ENCODE measurements at places on chromosomes 5 and 9. TPM values are rescaled to one million over a fixed set of nuclear protein-coding genes. Genes with fewer than 3 reads are reported as not detected.

SGCD gene
- 6.9 TPM for total RNA-seq

MRPS27 gene
- total RNA-seq = 44.9 TPM

TXNDC8 gene
- total RNA-seq = not detected

KCTD16 gene
- total RNA-seq = 0.25 TPM

UNC5A gene
- total RNA-seq = not detected

DMRT2 gene
- 2.5 TPM for total RNA-seq

EIF4EBP3 gene
- total RNA-seq = 38.1 TPM

HRCT1 gene
- total RNA-seq = 5.4 TPM

CAMK2A gene
- total RNA-seq = 0.49 TPM

PAPPA gene
- 4.4 TPM for total RNA-seq

FGF18 gene
- total RNA-seq = 1.7 TPM

KIF20A gene
- total RNA-seq = 2.5 TPM

DDX4 gene
- total RNA-seq = not detected

ARID3C gene
- total RNA-seq = not detected

SOHLH1 gene
- not detected for total RNA-seq

SETX gene
- total RNA-seq = 44.2 TPM

GRIN3A gene
- 1.5 TPM for total RNA-seq

LYSMD3 gene
- total RNA-seq = 15.5 TPM

ACTBL2 gene
- not detected for total RNA-seq

GTF3C5 gene
- total RNA-seq = 53.8 TPM

FBXW11 gene
- total RNA-seq = 40.5 TPM

PCDHGA1 gene
- total RNA-seq = not detected

SNX24 gene
- 19.4 TPM for total RNA-seq

LCP2 gene
- 25.5 TPM for total RNA-seq

TMEM174 gene
- total RNA-seq = not detected

WHRN gene
- 9.1 TPM for total RNA-seq

DAB2 gene
- 60.4 TPM for total RNA-seq

ARAP3 gene
- 13.3 TPM for total RNA-seq

DMRT3 gene
- not detected for total RNA-seq

KLF9 gene
- total RNA-seq = 98.5 TPM

CNTNAP3B gene
- total RNA-seq = 34.1 TPM

LHX3 gene
- not detected for total RNA-seq

TIFAB gene
- total RNA-seq = not detected

MYMK gene
- total RNA-seq = not detected

CDC42SE2 gene
- 19.4 TPM for total RNA-seq

SPAG8 gene
- not detected for total RNA-seq

SET gene
- 137 TPM for total RNA-seq

NUTM2G gene
- not detected for total RNA-seq

SHISAL2B gene
- total RNA-seq = not detected

LRRC19 gene
- total RNA-seq = not detected

PPP2R2B gene
- total RNA-seq = 6.6 TPM

SLC22A4 gene
- total RNA-seq = 1.7 TPM

SMIM3 gene
- 46.7 TPM for total RNA-seq

NOL8 gene
- 35.6 TPM for total RNA-seq

HAPLN1 gene
- not detected for total RNA-seq

FSTL4 gene
- 3.7 TPM for total RNA-seq

TAF11L10 gene
- total RNA-seq = not detected

NPR3 gene
- 14.7 TPM for total RNA-seq

TAS2R1 gene
- not detected for total RNA-seq

PTGDS gene
- 301 TPM for total RNA-seq

CCDC192 gene
- not detected for total RNA-seq

Measured in vagina (tissue), 2 donors.